ENCODE measurements at places on chromosomes 4 and X.

- no peak for DNase-seq
Observed at GRCh38 chr4:76457885-76458284, 22.9 kb downstream of the SHROOM3 start.

DNA sequence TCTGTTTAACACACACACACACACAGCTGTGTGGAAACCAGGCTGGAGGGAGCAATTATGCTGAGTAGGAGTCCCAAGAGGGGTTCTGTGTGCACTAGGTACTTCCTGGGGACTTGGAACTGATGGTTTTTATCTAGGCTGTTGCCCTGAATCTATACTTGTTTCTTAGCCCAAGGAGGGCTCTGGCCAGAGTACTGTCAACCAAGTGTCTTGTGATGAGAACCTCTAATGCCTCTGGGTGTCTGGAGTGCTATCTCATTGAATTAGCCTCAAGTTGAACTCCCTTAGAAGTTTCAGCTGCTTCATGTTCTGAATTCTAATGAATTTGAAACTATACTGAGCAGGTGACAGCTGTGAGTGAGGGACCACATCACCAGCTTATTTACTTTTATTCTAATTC is 16.6 kb downstream of the ARHGAP24 start:
- DNase-seq: no peak

DNA sequence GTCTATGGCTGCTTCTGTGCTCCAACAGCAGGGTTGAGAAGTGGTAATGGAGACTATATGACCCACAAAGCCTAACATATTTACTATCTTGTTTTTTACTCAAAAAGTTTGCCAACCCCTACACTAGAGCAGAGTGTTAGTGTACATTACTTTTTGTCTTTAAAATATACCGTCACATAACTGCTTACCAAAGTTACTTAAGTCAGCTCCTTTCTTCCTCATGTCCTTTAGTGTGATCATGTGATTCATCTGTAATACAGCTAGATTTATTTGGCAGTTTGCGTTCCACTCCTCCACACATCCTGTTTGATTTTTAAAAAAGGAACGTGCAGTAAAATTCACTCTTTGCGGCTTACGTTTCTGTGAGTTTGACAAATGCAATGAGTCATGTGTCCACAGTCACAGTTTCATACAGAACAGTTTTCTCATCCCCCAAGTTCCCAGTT is 162.4 kb upstream of the GPRIN3 start:
- peak; percentile 27 for DNase-seq

- no peak for DNase-seq
Observed at GRCh38 chrX:41347186-41347585, 13.2 kb downstream of the DDX3X start.

DNA sequence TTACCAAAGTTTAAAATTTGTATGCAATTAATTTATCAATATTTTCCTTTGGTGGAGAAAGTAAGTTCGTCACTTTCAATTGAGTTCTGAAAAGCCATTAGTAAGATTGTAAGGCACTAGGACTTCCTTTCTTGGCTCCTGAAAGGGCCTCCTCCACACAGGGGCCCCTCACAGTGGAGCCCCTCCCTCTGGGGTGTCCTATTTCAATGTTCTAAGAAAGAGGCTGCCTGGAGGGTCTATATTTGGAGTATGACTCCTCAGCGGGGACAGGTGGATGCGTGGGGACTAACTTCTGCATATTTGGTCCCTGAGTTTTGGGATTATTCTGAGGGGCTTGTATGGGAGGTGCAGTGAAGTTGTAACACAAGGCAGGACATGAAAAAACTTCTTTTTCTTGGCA is 1.6 kb upstream of the ARMCX4 start:
- no peak for DNase-seq

- DNase-seq: no peak
Observed at GRCh38 chr4:8538703-8539567, 41.3 kb upstream of the GPR78 start.
